CD4-positive, alpha-beta T cell treated with Interleukin-21 for 1 hour (primary cell): ENCODE measurements at places on chromosomes 11 and 22.

GRCh38 chr11:27139742-27140367, 99.2 kb downstream of the BBOX1 start:
- no peak for DNase-seq

GRCh38 chr11:133803026-133803425, 42.3 kb downstream of the SPATA19 start:
- no peak for DNase-seq

DNA sequence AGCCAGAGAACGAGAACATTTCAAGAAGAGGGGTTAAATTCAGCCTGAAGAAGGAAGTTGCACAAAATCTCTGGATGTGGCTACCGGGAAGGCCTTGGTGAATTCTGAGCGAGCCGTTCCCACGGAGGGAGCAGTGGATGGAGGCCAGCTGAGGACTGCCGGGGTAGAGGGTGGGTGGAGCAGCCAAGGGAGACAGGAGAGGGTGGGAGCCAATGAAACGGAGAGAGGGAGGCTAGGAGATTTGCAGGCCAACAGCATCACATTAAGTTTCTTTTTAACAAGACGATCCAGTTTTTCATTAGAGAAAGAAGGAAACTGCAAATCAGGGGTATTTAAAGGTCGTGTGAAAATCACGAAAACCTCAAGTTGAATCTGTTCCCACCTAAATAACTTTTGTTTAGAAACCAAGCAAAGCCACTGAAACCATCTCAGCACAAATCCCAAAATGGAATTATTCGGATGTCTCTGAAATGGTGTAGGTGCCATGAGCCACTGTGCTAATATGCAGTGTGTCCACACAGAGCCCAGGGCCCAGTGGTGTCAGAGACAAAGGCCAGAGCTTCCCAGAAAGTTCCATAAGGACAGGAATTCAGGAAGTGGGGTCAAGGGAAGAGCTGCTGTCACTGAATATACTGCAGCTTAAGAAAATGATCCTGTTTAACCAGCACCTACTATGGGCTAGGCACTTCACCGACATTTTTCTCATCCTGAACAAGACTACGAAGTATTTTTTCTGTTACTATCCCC, 59.7 kb upstream of the SLC35C1 start:
- no peak for DNase-seq

DNA sequence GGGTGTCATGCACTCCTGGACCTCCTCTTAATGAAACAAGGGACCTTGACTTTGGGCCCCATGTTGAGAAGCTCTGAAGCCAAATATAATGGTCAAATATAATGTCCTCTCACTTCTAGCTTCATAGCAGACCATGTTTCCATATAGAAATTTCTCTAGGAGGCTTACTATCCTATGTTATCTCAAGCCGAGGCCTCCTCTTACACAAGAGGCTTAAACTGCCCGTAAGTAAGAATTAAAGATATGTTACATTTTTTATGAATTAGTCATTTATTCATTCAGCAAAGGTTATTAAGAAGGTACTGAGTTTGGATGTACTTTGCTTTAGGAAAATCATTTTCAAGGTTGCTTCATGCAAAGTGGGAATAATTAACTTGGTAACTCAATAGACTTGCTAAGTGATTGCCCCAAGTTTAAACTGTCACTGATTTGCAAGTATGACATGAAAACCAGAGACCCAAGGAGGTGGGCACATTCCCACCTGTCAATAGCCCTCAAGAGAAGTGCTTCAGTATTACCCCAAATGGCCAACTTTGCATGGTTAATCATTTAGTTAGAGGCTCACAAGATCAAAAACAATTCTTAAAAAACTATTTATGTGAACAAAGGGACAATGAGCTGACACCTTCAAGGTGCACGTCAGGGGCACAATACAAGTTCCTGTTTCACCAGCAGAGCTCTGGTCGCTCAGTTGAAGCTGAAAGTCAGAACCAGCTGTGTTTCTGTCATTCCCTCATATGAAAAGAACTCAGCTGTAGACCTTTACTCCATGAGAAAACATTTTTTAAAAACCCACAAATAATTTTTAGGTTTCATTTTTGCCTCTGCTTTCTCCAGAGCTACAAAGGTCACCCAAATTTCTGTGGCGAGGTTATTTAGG, 20.9 kb downstream of the BDNF start:
- no peak for DNase-seq
